ENCODE measurements at places on chromosomes 11 and 22. TPM values are rescaled to one million over a fixed set of nuclear protein-coding genes. Genes with fewer than 3 reads are reported as not detected.

Gene API5
- total RNA-seq: 41.2 TPM

Gene ADM2
- total RNA-seq: 0.15 TPM

Gene OR2AG2
- total RNA-seq: 0.15 TPM

Gene BBOX1
- 0.29 TPM for total RNA-seq

Gene NARS2
- 11.8 TPM for total RNA-seq
